Uterus (tissue), 4 donors: ENCODE measurements at places on chromosomes 2 and 18.
A peak's percentile ranks its signal among the peaks of the same experiment; 100 is the strongest.

DNA sequence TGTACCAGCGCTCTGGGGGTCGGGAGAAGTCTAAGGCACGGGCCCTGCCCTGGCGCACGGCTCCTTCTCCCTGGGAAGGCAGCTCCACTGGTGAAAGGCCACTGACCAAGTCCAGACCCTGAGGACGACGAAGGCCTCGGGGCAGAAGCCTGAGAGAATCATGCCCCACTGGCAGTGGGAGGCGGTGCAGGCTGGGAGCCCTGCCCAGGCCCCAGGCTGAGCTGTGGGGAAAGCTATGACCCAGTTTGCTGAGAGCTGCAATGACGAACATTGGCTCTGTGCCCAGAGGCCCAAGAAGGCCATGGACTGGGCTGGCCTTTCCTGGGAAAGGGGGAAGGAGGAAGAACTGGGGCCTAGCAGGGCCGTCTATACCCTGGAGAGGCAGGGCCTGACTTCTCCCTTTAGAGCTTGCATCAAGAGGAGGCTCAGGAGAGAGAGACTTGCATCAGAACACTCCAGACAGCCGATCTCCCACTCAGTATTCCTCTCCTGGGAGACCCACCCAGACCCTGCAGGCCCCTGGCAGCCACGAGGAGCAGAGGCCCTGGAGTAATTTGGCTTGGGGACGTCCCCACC, 32.9 kb downstream of the HS1BP3 start:
- peak; percentile 99 for DNase-seq

GRCh38 chr2:69122271-69122670, 109.3 kb downstream of the ANTXR1 start:
- DNase-seq: no peak

DNA sequence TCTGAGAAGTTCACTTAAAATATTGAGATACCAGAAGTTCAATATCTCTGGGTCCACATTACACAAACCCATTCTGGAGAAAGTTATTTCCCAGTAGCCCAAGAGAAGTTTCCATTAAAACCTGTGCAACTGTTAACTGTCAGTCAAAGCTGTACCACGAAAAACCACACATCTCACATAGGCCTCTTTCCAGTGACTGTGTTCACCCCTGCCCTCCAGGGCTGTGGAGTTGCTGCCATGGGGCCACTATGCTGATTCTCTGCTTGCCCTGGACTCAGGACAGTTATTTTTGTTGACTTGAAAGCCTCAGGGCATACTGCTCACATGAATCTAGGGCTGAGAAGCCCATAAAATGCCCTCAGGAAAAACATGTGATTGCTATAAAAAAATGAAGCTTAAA, 153.8 kb downstream of the PIEZO2 start:
- DNase-seq: no peak

- DNase-seq: no peak
Measured at GRCh38 chr2:32788114-32788513, 158.6 kb upstream of the LTBP1 start.

DNA sequence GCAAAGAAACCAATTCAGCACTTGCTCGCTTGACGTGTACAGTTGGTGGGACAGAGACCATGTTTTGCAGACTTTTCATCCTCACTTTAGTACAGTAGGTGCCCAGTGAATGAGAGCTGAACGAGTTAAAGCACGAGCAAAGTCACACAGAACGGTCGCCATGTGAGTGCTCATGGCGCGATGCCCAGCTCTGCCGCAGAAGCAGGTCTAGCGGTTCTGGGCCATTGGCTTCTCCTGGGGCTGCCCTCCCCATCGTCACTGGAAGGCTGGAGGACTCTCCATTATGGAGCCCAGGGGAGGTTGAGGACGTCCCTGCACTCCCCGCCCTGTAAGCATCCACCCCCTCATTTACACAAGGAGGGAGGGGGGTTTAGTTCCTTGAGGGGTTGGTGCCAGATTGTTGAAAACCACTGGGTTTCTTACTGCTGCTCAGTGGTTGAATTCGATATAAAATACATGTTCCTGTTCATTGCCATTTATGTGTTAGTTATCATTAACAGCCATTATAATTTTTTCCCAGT, 24.9 kb downstream of the PTGR3 start:
- DNase-seq: no peak

GRCh38 chr2:208440716-208441115, 34.1 kb downstream of the PTH2R start:
- no peak for DNase-seq

DNA sequence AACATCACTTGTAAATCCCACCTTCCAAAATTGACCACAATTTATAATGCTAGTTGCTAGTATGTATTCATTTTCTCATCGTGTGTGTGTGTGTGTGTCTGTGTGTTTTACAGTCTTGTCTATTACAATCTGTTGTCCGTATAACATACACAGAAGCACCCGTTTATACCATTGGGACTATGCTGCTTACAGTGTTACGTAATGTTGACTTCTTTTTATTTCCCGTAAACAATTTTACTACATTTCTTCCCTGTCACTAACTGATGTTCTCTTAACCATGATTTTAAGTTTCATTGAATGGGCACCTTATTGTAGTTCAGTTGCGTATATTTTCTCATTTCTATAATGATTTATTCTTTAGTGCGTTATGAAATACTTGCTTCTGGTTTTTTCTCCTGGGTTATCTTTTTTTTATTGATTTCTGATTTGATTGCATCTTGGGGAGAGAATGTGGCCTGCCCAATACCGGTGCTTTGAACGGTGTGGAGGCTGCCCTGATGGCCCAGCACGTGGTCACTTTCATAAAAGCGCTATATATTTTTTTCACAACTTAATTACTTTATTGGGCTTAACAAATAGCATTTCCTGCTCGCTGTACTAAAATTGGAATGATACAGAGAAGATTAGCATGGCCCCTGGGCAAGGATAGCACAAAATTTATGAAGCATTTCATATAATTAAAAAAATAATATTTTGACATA, 14.5 kb upstream of the ASB1 start:
- DNase-seq: no peak

DNA sequence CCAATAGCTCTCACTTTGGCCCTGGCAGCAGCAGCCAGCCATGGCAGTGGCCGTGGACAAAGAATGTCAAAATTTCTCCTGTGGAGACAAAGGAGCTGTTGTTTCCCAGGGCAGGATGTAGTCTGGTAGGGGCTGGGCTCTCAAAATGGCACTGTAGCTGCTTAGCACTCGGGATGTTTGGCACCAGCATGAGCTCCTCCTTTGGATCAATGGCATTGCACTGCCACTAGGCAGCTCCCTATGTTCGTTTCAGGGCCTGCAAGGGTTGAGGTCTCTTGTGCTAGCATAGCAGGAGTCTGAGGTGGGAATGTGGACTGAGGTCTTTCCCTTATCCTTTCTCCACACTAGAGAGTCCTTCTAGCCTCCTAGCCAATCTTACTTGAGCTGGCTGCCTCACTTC, 948.8 kb upstream of the FAM98A start:
- DNase-seq: no peak

- no peak for DNase-seq
Measured at GRCh38 chr2:241808051-241808720, 807 bp upstream of the NEU4 start.

GRCh38 chr2:10556271-10557140, 108.4 kb upstream of the ODC1 start:
- no peak for DNase-seq

DNA sequence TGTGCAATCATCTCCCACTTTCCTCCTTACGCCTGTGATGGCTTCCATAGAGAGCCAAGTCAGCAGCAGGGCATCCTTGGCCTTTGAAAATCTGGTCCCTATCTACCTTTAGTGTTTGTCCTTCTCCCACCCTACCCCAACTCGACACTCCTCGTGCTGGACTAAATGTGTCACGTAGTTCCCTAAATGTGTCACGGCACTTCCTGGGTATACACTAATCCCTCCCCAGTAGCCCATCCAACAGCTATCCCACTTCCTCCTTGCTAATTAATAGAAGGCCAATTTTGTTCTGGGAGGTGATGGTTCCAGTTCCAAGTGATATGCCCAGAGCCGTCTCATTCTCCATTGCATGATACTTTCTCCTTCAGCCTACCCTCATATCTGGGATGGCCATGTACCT, 36.5 kb upstream of the ZFP36L2 start:
- no peak for DNase-seq

DNA sequence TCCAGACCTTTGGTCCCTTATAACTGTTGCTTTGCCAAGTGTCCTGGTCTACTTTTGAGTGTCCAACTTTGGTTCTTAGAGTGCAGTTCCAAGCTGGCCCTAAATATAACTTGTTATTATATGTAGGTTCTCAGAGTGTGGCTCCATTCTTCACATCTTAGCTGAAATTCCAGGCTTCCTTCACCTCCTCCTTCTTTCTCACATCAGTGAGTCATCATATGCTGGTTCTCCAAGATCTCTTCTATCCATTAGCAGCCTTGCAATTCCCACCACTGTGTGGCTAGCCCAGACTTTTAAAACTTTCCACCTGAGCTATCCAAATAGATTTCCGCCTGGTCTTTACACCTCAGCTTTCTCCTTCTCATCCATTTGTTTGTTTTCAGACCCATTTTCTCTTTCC, 12.6 kb upstream of the CXCR4 start:
- no peak for DNase-seq

GRCh38 chr2:136016836-136017235, 31.4 kb upstream of the DARS1 start:
- no peak for DNase-seq

DNA sequence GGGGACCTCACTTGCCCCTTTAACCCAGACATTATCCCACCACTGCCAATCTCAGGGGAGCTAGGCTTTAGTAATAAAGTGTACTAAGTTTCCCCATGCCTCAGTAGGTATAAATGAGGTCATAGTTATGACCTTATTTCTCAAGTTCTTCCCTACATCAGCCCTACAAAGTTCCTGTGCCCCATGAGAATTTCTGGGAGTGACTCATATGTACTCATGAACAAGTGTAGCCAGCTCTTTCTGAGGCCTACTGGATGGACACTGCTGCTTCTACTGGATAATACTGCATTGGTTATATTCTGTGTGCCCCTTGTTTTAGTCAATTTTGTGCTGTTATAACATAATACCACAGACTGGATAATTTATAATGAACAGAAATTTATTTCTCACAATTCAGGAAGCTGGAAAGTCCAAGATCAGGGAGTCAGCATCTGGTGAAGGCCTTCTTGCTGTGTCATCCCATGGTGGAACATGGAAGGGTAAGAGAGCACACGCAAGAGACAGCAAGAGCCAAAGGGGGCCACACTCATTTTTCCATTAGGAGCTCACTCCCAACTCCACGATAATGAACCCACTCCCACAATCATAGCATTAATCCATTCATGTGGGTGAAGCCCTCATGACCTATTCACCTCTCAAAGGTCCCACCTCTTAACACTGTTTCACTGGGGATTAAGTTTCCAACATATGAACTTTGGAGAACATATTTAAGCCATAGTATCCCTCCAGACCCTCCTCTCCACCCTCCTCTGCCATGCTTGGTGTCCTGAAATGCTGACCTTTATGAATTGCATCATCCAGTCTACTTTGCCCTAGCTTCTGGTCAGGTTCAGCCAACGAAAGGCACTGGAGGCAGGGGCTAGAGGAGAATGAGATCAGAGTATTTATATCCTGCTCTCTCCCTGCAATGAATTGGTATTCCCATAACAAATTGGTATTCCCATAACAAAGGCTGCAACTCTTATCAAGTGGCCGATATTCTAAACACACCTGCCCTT, 25.4 kb upstream of the ST3GAL5 start:
- no peak for DNase-seq

GRCh38 chr2:33762636-33763035, 163.5 kb upstream of the FAM98A start:
- DNase-seq: no peak

DNA sequence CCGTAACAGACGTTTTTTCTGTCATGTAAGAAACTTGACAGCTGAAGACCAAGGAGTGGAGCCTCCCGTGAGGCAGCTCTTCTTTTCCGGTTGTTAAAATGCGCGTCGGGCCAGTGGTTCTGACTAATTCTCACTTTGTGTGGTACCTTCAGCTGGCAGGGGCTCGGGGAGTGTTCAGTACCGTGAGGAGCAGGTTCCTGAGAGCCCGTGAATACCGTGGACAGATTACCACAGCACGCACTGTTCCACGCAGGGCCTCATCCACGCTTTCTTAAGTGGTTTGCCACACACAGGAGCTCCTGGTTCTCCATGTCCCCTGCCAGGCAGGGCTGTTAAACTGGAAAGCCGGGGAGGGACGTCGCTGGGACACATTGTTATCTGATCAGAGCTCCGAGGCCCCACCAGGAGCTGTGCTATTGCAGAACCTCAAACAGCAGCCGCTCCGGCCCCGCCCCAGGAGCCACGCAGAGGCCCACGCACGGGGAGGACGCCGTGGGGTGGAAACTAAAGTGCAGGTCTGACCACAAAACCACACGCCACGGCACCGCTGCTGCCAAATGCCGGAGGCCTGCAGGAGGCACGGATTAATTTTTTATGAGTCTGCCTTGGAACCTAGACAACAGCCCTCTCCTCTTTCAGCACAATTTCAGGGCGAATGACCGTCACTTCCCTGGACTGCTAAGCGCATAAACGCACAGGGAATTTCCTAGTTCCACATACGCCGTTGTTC, 43.3 kb downstream of the NFATC1 start:
- DNase-seq: no peak

DNA sequence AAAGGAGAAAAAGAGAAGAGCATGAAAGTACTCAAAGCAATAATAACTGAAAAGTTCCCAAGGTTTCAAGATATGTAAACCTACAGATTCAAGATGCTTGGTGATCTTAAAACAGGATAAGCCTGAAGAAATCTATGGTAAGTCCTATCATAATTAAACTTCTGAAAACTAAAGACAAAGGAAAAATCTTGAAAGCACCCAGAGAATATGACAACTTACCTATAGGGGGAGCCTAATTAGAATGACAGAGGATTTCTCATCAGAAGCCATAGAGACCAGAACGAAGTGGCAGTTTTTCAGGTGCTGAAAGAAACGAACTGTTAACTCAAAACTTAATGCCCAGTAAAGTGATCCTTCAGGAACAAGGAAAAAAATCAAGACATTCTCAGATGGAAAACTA, 59.7 kb downstream of the XDH start:
- no peak for DNase-seq

GRCh38 chr2:23550553-23550952, 165.6 kb downstream of the KLHL29 start:
- no peak for DNase-seq

- no peak for DNase-seq
Measured at GRCh38 chr2:211867845-211868451, 670.7 kb downstream of the ERBB4 start.

GRCh38 chr18:44465381-44465841, 215.3 kb upstream of the SETBP1 start:
- no peak for DNase-seq

DNA sequence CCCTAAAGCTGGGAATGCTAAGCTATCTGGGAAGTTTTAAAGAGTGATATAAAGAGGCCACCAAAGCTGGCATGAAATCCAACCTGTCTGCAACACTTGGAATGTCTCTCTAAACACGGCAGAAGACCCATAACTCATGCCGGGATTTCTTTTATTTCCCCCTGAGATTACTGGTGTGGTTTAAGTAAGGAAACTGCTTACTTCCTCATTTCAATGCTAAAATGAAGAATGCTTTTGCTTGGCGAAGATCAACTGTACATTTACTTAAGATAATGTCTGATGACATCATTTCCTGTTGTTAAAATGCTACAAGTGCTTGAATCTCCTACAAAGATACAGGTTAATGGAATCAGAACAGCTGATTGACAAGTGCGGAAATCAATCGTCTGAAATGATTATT, 353.8 kb upstream of the SALL3 start:
- DNase-seq: no peak

GRCh38 chr2:60867848-60868247, 13.5 kb upstream of the REL start:
- DNase-seq: no peak
